ENCODE measurements at places on chromosomes 16 and 17.

DNA sequence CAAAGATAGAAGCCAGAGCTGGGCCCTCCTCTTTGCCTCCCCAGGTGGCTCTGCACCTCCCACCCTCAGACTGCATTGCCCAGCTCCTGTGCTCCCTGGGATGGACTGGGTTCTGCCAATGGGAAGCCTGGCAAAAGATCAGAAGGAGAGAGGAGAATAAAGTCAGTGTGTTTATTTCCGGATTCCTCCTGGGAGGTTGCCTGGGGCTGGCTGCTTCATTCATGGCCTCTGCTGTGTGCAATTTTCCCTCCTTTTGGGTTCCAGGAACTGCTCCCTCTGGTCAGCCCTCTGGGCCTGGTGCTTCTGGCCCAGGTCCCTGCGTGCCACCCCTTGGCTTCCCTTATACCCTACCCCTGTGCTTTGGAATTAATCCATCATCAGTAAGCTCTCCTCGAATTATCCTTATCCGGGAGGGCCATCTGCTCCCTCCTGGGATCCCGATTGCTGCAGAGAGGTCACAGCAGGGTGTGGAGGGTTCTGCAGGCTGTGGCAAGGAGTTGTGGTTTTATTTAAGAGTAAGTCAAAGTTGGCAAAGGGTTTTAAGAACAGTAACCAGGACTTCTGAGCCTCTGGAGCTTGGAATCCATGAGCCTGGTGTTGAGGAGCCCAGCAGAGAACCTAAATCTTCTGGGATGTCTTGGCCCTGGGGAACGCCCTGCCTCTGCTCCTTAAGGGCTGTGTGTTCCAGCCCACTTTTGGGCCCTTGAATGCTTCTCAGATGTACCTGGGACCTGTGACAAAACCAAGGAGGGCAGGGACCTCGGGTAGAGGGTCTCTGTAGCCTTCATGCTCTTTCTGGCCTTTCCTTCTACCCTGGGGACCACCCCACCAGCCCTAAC lies 8.2 kb upstream of the MMP2 start:
- DNase-seq = no peak

DNA sequence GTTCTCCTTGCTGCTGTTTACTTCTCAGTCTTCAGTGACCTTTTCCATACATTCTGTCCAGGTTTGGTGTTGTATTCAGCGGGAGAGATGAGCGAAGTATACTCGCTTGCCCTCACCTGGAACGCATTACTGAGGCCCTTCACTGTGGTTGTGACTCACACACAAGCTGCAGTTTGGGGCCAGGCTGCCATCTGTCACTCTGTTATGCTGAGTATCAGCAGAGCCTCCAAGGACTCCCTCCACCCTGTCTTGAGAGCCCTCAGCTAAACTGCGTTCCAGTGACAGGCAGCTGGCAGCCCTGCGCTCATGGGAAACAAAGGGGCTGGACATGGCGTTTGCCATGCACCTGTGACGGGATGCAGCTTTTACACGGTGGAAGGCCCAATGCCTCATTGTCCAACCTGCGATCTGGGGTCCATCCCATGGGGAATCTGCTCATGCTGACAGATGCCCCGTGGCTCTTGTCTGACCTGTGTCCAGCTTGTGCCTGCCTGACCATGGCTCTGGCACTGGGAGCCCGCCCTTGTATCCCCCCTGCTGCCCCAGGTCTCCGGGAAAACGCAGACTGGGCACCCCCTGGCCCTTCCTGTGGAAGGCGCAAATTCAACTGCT lies 6.5 kb upstream of the ZNF778 start:
- DNase-seq = no peak

GRCh38 chr17:79188685-79189084 lies 114.1 kb downstream of the ENGASE start:
- no peak for DNase-seq

DNA sequence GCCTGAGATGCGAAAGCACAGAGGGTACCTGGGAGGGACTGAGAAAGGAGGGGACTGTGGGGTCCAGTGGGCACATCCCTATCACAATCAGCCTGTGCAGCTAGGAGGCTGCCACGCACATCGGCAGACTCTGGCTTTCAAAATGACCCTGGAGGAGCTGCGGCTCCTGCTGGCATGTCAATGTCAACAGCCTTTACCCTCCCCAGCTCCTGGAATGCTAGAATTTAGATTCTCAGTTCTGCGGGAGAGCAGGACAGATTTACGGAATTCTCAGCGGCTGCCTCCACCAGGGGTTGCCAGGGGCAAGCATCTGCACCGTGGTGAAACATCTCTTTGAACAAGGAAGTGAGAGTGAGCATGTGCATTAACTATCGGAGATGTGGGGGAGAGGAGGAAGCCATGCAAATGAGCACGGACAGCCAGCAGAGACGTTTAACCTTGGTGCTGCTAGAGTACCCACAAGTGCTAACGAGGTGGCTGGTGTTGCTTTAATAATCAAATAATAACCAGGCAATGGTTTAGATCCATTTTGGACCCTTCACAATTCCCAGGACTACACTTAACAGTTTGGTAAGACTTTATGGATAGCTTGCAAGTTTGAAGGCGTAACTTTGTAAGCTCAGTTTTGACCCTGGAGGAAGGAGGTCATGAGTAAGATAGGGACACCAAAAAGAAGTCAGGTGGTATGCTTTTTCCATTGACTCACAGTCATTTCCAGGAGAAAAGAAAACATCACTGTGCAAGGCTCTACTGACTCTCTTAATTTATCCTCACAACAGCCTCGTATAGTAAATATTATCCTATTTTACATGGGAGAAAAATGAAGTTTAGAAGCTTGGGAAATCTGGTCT lies 54.1 kb downstream of the XYLT1 start:
- DNase-seq = no peak

DNA sequence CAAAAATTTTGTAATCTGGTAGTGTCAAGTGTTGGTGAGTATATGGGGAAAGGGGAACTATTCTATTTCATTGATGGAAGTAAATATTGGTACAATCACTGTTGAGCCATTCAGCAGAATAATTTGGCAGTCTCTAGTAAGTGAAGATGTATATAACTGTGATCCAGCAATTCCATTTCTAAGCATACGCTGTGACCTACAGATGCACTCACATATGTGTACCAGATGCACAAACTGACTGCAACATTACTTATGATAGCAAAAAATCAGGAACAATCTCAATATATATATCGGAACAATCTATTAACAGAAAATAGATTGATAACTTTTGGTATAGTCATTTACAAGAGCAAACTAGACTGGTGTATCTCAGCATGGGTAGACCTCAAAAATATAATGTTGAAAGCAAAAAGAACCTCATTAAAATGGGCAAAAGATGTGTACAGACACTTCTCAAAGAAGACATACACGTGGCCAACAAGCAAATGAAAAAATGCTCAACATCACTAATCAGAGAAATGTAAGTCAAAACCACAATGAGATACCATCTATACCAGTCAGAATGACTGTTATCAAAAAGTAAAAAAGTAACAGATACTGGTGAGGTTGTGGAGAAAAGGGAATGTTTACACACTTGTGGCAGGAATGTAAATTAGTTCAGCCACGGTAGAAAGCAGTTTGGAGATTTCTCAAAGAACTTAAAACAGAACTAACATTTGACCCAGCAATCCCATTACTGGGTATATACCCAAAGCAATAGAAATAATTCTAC lies 20.7 kb downstream of the ADAP2 start:
- no peak for DNase-seq

GRCh38 chr17:79126139-79126538 lies 51.5 kb downstream of the ENGASE start:
- DNase-seq = no peak

GRCh38 chr17:53721101-53721500 lies 101.6 kb upstream of the KIF2B start:
- DNase-seq = no peak

DNA sequence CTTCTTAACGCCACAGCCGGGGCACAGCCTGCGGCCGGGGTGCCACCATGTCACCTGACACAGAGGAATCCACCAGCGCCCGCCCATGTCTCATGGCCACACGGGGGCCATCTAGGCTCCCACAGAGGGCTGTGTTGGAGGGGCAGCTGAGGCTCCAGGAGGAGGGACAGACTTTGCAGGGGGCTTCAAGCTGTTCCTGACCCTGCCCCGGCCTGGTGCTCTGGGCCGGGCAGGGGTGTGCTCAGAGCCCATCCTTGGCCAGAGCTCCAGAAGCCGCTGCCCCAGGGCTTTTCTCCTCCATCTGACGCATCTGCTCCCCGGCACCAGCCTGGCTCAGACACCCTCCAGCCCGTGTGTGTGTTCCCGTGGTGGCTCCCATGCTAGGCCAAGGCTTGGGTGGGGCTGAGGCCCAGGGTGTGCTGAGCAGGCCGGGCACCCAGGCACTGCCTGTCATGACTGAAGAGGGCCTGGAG lies 7.8 kb upstream of the SLC38A10 start:
- no peak for DNase-seq

- DNase-seq = no peak
Observed at GRCh38 chr17:51325471-51325870, 65.1 kb downstream of the UTP18 start.

DNA sequence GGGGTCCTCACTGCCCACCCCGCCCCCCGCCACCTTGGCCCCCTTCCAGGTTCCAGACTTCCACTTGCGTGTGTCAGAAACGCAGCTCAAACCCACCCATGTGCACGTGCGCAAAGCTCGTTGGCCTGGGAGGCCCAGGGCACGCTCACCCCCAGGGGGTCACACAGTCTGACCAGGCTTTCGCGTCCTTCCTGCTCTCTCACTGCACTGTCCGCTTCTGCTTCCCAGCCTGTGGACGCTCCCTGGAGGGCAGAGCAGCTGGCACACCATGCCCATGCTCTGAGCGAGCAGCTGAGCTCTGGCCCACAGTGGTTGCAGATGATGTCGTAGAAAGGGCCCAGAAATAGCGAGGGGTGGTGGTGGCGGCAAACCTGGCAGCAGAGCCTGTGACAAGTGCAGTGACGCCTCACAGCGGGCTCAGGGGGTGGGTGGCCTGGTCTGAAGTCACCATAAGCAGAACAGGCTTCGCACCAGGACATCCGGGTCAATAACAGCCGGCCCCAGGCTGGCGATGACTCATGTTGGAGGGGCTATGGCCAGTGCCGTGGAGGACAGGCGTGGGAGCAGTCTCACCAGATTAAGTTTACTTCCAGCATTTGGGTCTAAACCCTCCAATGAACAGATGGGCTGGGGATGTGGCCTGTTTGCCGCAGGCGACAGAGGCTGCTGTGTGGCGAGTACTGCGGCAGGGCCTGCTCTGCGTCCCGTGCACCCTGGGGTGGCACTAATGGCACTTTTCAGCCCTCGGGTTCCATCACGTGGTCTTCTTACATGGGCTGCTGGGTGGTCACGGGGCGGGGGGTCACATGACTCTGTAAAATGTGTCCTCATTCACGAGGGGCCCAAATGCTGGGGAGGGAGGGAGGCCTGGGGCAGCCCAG lies 49.0 kb downstream of the NT5M start:
- peak; percentile 9 for DNase-seq

GRCh38 chr17:3879186-3879585 lies 13.7 kb downstream of the CAMKK1 start:
- DNase-seq = no peak

DNA sequence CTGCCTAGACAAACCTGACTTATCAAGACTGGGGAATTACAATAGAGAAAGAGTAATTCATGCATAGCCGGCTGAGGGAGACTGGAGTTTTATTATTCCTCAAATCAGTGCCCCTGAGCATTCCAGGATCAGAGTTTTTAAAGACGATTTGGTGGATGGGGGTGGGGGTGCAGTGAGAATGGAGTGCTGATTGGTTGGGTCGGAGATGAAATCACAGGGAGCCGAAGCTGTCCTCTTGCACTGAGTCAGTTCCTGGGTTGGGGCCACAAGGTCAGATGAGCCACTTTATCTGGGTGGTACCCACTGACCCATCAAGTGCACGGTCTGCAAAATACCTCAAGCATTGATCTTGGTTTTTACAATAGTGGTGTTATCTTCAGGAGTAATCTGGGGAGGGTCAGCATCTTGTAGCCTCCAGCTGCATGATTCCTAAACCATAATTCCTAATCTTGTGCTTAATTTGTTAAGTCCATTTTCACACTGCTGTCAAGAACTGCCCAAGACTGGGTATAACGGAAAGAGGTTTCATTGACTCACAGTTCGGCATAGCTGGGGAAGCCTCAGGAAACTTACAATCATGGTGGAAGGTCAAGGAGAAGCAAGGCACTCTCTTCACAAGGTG lies 69.6 kb downstream of the MARF1 start:
- DNase-seq = peak; percentile 56

- DNase-seq = peak; percentile 69
Observed at GRCh38 chr16:88685156-88686061, 898 bp downstream of the SNAI3 start.

DNA sequence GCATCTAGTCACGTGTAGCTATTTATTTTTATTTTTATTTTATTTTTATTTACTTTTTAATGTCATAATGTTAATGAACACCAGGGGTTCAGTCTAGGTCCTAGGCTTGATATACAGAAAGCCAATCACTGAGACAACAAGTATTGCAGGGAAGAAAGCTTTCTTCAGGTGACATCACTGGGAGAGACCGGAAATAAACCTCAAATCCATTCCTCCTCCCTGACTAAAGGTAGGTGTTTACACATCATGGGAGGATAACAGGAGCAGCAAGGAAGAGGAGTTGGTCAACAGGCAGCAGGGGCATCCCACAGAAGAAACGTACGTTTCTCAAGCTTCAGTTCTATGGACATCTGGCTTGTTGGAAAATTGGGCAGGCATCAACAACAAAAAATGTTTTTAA lies 9.5 kb upstream of the HEATR3 start:
- no peak for DNase-seq
